Activated naive CD4-positive, alpha-beta T cell (primary cell): ENCODE measurements at places on chromosomes 13 and 19.

- no peak for DNase-seq
Measured at GRCh38 chr19:1118999-1119398, 15.2 kb downstream of the GPX4 start.

- no peak for DNase-seq
Measured at GRCh38 chr19:47430041-47430802, 10.9 kb upstream of the MEIS3 start.

DNA sequence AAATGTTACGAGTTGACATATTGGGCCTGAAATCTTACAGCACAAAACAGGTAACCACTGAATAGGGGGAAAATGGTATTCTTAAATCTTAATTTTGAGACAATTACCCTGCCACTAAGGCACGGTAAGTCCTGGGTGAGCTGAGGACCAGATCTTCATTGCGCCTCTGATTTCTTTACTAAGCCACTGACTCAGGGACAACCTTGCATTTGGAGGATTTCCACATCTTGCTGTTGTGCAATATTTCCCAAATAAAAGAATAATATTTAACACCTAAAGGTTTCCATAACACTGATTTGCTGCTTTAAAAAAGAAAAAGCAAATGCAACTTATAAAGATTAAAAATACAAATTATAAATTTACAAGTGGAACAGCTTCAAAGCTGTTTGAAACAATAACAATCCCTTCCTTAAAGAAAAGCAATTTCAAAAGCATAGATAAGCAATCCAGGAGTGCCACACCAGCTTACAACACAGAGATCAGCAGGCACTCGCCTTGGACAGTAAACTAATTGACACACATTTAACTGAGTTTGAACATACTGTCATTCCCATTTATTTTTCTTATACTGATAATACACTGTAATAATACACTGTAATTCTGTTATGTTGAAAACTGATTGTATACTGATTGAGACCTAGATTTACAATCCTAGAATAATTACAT is 79.6 kb upstream of the DOCK9 start:
- DNase-seq, result no peak

- DNase-seq, result no peak
Measured at GRCh38 chr13:37482331-37482730, 116.2 kb downstream of the POSTN start.

GRCh38 chr19:5826531-5827341 is 12.8 kb downstream of the FUT6 start:
- DNase-seq, result no peak

- DNase-seq, result no peak
Measured at GRCh38 chr13:73479856-73480255, 421.1 kb downstream of the KLF5 start.

GRCh38 chr19:43777163-43777695 is 3.5 kb downstream of the KCNN4 start:
- no peak for DNase-seq
